PC-3 (cell line): ENCODE measurements at places on chromosomes 11 and 22.

GRCh38 chr22:41181349-41182241 is 23.5 kb upstream of the L3MBTL2 start:
- no peak overlapping the region for H3K4me3 ChIP-seq
- DNase-seq = peak; percentile 49

- no peaks in the 10 kb centered on the region for H3K27me3 ChIP-seq
- peaks cover 21% of the 10 kb centered on the region for H3K4me1 ChIP-seq
Measured at GRCh38 chr11:62621027-62621566, 689 bp downstream of the B3GAT3 start.

GRCh38 chr11:64885367-64886286 is 7.2 kb upstream of the EHD1 start:
- H3K27me3 ChIP-seq = no peaks in the 10 kb centered on the region
- no peaks in the 10 kb centered on the region for H3K36me3 ChIP-seq
- peaks cover 24% of the 10 kb centered on the region for H3K4me1 ChIP-seq
- no peak overlapping the region for H3K4me3 ChIP-seq

- no peak overlapping the region for H3K4me3 ChIP-seq
- no peak overlapping the region for H3K27ac ChIP-seq
- H3K36me3 ChIP-seq = no peaks in the 10 kb centered on the region
- H3K4me1 ChIP-seq = no peaks in the 10 kb centered on the region
- no peaks in the 10 kb centered on the region for H3K27me3 ChIP-seq
Measured at GRCh38 chr11:66035653-66036333, 9.5 kb upstream of the CATSPER1 start.

DNA sequence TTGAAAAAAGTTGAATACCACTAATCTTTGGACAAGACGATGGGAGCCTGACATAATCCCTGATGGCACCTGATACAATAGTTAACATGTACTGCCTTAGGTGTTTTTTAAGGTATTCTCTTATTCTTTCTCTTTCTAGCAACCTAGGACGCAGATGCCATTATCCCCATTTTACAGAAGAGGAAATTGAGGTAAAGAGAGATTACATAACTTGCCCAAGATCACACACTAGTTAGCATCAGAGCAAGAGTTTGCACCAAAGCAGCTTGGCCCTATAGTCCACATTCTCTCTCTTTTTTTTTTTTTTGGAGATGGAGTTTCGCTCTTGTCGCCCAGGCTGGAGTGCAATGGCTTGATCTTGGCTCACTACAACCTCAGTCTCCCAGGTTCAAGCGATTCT is 35.7 kb upstream of the RBFOX2 start:
- no peaks in the 10 kb centered on the region for H3K27me3 ChIP-seq
- H3K4me3 ChIP-seq = no peak overlapping the region
- no peak for DNase-seq

- no peaks in the 10 kb centered on the region for H3K36me3 ChIP-seq
- no peak overlapping the region for H3K27ac ChIP-seq
Measured at GRCh38 chr22:39130892-39131855, 21.3 kb downstream of the CBX7 start.
